Lung microvascular endothelial cell (primary cell): ENCODE measurements at places on chromosomes 2 and 18.
A peak's percentile ranks its signal among the peaks of the same experiment; 100 is the strongest.

- no peak for DNase-seq
Measured at GRCh38 chr2:54526226-54526879, 70.2 kb downstream of the SPTBN1 start.

DNA sequence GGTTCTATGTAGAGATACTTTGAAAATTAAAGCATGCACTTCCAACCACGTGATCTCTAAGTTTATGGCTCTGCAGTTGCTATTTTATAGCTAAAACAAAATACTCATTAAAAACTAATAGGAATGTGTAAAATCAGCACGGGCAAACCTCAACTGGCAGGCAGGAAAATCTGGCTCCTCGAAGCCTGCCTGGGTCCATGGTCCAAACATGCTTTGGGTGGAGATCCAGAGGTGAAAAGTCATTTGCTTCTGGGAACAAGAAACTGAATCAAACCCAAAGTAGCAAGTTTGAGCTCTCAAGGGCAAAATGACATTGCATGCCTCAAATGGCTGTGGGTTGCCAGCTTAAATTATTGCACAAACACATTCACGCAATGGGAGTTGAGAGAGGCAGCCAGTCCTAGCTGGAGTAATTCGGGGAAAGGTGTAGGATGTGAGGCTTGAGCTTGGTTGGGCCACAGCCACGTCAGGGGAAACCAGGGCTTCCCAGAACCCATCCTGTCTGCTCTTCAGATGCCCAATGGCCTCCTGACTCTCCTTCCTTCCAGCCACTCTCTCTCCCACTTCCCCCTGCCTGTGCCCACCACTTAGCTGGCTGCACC, 75.2 kb upstream of the LCLAT1 start:
- no peak for DNase-seq

DNA sequence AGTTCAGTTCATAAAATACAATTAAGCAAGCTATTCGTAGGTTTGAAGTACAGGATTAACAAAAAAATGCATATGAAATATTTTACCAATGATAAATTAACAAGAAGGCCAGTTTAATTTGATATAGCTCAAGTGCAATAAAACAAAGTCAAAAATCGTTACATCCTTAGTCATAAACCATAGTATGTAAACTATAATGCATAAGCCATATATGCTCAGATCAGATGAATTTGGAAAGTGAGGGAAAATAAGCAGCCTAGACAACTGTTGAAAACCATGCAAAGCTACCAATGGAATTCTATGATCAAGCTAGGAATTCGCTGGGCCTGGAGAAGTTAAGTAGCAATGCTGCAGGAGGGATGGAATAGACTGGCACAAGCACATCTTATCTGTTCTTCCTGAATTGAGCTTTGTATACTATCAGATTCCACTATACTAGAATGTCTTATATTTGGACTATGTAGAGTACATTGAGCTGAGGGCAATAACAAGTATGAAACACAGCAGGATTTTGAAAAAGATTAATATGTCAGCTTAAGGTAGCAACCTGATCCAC, 682.0 kb downstream of the IRS1 start:
- DNase-seq = no peak

DNA sequence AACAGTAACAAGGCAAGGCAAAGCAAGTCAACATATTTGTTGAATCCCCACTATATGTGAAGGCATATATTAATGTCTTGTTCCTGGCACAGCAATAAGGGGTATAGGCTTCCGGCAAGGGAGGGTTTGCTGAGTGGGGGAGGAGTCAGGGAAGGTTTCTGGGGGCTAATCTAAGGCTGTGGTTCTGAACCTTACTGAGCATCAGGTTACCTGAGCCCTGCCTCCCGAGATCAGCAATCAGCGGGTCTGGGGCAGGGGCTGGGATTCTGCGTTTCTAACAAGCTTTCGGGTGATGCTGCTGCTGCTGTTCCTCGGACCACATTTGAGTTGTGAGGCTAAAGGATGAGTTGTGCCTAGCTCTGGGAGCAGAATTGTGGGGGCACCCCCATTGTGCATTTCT, 401.7 kb upstream of the SPRED2 start:
- no peak for DNase-seq

- DNase-seq = no peak
Measured at GRCh38 chr2:48770181-48770580, 14.7 kb upstream of the LHCGR start.

- DNase-seq = no peak
Measured at GRCh38 chr2:41728788-41729338, 319.0 kb upstream of the PKDCC start.

DNA sequence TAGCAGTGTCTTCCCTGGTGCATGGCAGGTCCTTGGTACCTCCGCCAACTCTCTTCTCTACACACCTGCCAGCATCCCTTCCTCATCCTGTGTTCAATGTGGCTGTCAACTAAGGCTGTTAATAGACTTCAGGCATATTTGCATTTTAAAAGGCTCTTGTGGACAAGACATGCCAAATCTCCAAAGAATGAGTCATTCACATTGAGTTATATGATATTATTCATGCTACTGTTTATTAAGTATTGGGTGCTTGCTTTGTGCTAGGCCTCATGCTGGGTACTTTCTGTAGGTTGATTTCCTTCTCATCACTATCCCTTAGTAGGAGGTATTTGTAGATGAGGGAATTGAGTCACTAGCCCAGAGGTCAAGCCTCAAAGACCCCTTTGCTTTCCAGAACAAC, 5.2 kb downstream of the MYO1B start:
- no peak for DNase-seq

- DNase-seq = peak; percentile 75
Measured at GRCh38 chr18:22214731-22215528, 45.5 kb downstream of the GATA6 start.

GRCh38 chr2:119485336-119486110, 38.8 kb downstream of the SCTR start:
- peak; percentile 31 for DNase-seq

DNA sequence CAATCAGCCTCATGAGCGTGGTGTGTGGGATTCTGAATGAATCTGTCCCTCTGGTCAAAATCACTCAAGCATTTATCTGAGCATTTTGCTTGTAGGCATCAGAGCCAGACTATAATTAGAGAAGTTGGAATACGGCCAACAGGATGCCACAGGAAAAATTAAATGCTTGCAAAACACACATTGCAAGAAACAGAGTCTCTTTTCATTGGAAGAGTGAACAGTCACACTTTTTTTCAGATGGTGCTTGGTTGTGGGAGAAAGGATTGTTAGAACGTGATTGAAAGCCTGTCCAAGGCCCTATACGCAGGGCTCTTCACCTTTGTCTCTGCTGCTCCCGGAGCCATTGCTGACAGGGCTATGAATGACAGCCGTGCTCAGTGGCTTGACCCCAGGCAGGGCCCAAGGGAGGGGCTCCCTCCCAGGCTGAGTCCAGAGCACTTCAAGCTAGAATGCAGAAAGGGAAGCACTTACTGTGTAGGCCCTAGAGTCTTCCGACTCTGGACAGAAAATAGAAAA, 59.8 kb downstream of the SNTG2 start:
- no peak for DNase-seq

- no peak for DNase-seq
Measured at GRCh38 chr18:73136134-73136533, 268.3 kb upstream of the NETO1 start.

DNA sequence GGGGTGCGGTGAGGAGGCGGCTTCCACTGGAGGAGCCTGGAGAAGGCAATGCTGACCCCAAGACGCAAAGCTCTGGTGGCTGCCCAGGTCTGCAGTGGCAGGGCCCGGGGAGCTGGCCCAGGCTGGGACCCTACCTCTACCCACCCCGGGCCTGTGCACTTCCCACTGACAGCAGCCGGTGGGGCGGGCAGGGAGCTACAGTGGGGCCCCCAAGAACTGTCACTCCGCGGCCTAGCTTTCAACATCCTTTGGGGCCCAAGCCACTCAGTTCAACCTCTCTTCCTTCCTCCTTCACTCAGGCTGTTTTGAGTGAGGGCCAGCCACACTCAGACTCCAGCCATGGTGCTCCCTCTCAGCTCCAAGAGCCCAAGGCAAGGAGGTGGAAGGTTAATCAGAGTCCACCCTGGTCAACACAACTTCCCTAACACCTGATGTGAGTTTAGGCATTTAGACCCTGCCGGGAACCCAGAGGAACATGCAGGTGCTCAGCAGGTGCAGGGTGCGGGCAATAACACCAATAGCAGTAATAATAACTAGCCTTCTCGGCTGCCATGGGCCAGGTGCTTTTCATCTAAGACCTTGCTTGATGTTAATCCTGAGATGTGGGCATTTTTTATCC, 93.6 kb downstream of the ZFP36L2 start:
- DNase-seq = no peak

DNA sequence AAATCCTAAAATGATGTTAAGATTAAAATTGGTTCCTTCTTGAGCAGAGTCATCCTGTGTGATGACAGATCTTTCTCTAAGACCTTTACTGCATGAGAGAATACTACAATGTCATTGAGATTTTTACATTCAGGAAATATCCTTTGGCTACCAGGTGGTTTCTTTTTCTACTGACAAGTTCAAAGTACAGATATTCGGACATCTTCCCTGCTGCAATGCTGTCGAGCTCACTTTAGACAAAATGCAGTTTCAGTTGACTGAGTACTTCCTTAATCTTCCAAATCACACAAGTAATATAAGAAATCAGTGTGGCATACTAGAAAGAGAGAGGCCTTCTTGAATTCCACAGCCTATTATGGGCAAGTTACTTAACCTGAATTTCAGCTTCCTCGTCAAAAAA, 207.9 kb upstream of the ACVR2A start:
- DNase-seq = no peak

DNA sequence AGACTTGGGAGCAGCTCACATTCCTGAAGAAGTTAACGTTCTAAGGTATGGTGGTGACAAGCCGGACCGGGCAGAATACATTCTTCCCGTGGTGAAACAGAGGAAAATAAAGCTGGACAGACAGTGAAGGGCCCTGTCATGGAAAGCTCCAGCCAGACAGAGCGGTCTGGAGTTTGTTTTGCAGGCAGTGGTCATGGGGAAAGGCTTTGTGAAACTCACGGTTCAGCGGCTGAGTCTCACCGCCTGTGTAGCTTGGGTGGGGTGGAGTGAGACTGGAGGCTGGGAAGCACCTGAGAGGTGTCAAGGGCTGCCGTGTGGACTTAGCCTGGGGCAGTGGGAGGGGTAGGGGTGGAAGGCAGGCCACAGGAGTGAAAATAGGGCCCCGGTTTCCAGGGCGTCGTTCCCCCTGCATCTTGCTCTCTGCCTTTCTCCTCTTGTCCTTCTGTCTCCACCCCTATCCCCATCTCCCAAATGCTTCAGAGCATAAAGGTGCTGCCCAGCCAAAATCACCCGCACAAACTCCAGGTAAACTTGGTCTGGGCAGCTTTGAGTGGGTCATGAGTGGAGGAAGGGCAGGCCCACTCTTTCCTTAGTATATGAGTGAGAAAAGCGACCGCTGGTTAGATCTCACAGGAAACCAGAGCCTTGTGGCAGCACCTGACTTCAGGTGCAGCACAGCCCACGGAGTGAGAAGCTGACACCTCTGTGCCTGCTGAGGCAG, 11.4 kb upstream of the SLC20A1 start:
- DNase-seq = no peak

DNA sequence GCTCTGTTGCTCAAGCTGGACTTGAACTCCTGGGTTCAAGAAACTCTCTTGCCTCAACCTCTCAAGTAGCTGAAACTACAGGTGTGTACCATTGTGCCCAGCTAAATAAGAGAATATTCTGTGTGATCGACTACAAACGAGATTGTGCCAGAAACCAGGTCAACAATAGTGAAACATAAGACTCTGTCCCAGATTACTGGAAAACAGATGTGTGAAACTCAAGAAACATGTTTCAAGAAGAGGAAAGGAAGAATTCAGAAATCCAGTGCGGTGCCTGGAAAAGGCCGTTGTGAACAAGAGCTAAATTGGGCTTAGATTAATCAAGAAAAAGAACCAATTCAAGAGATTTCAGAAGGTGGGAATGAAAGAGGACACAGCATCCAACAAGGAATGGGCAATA, 23.4 kb upstream of the STAT1 start:
- DNase-seq = no peak

DNA sequence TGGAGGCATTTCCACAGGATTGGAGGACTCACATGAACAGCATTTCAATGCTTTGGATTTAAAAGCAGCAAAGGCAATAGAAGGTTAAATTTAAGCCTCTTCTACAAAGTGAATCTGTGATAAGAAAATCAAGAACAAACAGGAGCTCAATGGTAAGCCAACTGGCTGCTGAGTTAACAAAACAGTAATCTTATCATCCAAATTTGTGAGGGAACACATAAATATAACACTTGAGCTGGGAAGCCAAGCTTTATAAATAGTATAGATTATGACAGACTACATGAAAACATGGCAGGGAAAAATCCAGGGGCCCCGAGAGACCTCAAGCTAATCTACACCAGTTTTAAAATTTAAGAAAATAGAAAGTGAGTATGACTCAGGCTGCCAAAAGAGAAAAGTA, 108.5 kb upstream of the PGAP1 start:
- no peak for DNase-seq

DNA sequence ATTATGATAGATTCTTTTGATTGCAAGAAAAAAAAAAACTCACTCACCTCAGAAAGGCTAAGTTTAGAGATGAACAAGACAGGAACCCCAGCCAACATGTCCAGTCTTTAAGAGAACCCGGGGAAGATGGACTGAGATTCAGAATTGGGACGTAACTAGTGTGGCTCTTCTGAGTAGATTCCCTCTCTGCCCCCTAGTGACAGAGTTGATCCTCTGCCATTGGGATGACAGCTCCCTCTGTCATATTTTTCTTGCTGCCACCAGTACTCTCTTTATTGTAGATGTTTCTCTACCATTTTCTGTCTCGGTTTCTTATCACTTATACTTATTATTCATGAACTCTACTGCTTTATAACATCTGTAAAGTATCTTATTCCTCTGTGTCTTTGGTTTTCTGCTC, 77.7 kb downstream of the GULP1 start:
- peak; percentile 81 for DNase-seq

DNA sequence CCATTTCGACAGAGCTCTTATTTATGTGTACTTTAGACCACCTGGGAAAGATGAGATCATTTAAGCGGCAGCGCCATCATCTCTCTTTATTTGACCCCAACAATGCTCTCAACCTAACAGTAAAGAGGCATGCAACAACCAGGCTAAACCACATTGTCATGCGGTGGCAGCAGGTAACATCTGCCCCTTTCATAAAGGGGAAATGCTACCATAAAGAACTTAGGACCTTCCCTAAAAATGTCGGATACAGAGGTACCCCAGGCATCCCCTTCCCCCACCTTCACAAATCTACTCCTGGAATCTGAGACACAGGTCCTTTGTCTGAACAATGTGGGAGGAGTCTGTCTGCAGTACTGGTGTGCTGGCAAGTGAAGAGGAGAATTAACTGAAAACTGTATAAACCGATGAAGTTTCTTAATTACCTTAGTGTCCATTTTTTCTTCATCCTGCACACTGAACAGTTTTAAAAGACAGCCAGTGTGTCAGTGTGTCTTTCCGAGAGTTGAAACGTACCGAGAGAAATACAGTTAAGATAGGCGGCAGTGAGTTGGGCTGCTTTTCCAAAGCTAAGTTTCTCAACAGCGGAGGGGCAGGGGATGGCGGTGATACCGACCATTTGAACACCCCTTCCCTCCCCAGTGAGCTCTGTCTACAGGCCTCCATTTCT, 1.9 kb downstream of the MEX3C start:
- DNase-seq = peak; percentile 46

- no peak for DNase-seq
Measured at GRCh38 chr2:241673797-241674725, 12.6 kb downstream of the DTYMK start.

- peak; percentile 76 for DNase-seq
Measured at GRCh38 chr2:83186105-83186760, 1272.8 kb downstream of the SUCLG1 start.

- DNase-seq = no peak
Measured at GRCh38 chr2:191954451-191954850, 107.6 kb upstream of the CAVIN2 start.
